ENCODE measurements at places on chromosomes 4 and X.

GRCh38 chrX:153954558-153955227 lies 10.2 kb upstream of the RENBP start:
- no peak for DNase-seq

GRCh38 chr4:112853662-112854256 lies 195.7 kb upstream of the ANK2 start:
- DNase-seq = no peak

GRCh38 chr4:123055943-123056342 lies 133.5 kb upstream of the NUDT6 start:
- no peak for DNase-seq

DNA sequence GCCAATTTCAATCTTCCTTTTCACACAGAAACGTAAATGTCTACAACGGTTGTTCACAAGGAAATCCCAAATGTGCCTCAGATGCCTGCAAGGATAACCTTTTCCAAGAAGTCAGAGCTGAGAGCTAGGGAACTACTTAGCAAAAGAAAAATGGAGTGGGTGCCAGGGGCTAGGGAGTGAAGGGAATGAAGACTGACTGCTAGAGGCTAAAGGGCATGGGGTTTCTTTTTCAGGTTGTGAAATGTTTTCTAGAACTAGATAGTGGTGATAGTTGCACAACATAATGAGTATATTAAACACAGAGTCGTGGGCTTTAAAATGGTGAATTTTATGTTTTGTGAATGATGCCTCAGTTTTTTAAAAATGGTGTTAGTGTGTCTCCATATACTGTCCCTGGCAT lies 53.4 kb downstream of the CD99L2 start:
- no peak for DNase-seq

DNA sequence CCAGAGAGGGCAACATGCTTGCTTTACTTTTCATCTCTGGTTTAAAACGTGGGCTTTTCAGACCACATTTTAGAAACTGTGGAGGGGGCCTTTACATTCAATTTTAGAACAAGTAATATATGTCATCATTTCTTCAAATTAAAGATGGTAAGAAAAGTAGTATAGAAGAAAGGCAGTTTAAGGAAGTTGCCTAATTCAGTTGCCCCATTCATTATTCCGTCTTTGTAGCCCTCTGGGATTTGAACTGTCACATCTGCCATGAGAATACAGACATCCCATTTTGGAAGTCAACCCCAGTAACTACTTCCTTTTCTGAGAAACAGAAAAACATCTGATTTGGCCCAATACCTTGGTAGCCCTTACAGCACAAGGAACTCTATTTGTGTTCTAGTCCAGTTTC lies 61.2 kb downstream of the PASD1 start:
- DNase-seq = no peak

Data from H9 (cell line).